Hindlimb muscle (tissue), 1 donor: ENCODE measurements at places on chromosomes 13 and 19. TPM values are rescaled to one million over a fixed set of nuclear protein-coding genes. Genes with fewer than 3 reads are reported as not detected.

DNA sequence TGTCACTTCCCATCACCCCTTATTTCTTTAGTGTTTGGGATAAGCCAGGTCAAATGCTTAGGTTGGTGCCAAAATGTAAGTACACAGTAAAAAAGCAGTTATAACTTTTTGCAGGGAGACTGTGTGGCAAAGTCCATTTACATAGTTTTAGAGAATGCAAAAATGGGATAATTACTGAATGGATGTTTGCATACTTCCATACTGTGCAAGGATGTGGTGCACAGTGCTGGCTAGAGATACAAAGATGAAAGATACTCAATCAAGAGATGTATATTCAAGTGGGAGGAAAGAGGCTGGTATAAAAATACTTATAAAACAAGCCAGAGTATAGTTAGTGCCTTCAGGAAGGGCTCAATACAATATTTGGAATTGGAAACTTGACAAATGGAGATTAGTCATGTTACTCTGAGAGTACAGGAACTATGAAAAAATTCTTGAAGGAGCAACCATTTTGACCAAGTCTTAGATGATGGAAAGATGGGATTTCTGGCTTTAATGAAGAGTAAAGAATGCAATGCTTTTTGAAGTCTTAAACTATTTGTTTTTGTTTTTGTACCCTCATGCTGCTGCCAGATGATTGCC is 8.0 kb downstream of the PDS5B start:
- no peak for DNase-seq

DNA sequence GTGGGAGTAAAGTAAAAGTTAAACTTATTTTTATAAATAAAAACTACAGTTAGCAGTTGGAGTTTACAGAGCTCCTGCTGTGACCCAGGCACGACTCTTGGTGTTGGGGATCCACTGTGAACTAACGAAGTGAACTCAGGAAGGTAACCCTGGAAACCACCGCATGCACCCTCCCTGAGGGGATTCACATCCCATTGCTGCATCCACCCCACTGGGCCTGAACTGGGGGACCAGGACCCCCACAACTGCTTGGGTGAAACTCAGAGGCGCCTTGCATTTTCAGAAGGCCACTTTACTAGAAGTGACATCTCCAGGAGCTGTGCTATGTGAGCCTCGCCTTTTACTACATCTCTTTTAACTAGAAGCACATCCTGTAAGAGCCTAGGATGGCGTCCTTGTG is 166.4 kb downstream of the TEX29 start:
- no peak for DNase-seq

GRCh38 chr13:79749566-79749965 is 268.6 kb downstream of the NDFIP2 start:
- DNase-seq = no peak

The MRI1 gene
- polyA plus RNA-seq = 28.4 TPM

DNA sequence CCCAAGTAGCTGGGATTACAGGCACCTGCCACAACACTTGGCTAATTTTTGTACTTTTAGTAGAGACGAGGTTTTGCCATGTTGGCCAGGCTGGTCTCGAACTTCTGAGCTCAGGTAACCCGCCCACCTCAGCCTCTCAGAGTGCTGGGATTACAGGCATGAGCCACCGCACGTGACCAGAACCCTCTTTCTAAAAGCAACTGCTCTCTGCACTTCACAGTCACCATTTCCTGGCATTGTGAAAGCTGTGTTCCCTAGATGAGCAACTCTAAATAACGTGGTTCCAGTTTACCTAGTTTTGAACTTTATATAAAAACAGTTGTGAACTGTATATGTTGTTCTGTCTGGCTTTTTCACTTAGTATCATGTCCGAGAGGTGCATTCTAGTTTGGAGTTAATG is 152.9 kb downstream of the SIPA1L3 start:
- no peak for DNase-seq

DNA sequence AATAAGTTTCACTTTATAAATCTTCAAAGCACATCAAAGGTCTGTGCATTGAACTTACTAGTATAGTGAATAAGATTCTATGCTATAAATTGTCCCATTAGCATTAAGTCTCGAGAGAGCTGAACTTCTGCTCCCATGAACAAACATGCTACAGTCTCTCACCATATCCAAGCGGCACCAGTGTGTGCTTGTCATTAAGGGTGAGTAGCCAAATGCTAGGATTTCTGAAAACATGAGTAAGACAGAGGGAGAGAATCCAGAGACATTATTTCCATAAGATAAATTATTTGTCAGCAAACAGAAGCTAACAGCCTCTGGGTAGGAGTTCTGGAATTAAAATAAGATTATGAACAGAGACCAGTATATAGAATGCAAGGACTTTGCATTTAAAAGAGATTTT is 2882.5 kb downstream of the PCDH9 start:
- DNase-seq = peak; percentile 25

DNA sequence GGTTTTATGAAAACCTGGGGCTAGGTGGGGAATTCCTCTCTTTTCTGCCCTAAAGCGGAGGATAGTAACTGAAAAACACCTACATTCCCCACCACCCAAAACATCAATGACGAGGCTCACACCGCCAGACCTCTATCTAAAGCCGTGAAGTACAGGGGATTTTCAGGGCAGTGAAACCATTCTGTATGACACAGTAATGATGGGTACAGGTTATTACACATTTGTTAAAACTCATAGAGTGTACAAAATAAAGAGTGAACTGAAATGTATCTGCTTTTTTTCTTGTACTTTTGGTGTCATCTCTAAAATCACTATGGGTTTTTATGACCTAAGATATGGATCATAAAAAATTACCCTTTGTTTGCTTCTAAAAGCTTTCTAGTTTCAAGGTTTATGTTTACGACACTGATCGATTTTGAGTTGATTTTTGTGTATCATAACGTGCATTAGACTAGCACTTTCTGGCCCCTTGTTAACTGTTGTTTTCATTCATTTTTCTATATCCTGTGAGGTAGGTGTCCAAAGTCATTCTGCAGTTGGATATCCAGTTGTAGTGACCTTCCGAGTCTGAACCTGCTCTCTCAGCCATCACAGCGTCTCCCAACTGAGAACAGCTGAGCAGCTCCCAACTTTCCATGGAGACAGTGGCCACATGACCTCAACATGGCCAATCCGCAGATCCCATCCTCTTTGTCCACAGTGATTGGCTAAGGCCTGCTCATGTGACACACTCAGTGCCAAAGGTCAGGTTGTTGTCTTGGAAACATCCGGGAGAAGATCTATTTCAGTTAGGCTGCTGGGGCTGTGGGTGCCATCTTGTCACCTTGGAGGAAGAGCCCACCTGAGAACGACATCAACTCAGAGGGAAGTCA is 10.3 kb downstream of the MBD3L2B start:
- DNase-seq = no peak

The CDADC1 gene
- polyA plus RNA-seq = 10.2 TPM

DNA sequence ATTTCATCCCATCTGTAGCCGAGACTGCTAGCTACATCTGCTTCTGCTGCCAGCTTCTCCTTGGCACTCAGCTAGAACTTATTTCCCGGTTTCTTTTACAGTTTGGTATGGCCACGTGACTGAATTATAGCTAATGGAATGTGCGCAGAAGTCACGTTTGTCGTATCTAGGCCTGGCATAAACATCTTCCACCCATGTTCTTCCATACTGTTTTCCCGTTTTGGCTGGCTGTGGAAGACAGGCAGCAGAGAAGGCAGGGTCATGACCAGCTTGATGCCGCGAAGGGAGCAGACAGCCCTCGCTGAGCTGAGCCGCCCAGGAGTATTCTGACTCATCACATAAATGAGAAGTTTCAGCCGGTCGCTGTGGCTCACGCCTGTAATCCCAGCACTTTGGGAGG is 186.7 kb downstream of the RFC3 start:
- peak; percentile 19 for DNase-seq

- no peak for DNase-seq
Observed at GRCh38 chr19:55447421-55448174, 4.5 kb upstream of the SHISA7 start.
